ENCODE measurements at places on chromosomes 11 and 22. TPM values are rescaled to one million over a fixed set of nuclear protein-coding genes. Genes with fewer than 3 reads are reported as not detected.
A peak's percentile ranks its signal among the peaks of the same experiment; 100 is the strongest.

The OR52E1 gene
- not detected for total RNA-seq

- no peak for DNase-seq
These were observed 106.8 kb downstream of the DCDC1 start for GRCh38 chr11:31262761-31263160.

DNA sequence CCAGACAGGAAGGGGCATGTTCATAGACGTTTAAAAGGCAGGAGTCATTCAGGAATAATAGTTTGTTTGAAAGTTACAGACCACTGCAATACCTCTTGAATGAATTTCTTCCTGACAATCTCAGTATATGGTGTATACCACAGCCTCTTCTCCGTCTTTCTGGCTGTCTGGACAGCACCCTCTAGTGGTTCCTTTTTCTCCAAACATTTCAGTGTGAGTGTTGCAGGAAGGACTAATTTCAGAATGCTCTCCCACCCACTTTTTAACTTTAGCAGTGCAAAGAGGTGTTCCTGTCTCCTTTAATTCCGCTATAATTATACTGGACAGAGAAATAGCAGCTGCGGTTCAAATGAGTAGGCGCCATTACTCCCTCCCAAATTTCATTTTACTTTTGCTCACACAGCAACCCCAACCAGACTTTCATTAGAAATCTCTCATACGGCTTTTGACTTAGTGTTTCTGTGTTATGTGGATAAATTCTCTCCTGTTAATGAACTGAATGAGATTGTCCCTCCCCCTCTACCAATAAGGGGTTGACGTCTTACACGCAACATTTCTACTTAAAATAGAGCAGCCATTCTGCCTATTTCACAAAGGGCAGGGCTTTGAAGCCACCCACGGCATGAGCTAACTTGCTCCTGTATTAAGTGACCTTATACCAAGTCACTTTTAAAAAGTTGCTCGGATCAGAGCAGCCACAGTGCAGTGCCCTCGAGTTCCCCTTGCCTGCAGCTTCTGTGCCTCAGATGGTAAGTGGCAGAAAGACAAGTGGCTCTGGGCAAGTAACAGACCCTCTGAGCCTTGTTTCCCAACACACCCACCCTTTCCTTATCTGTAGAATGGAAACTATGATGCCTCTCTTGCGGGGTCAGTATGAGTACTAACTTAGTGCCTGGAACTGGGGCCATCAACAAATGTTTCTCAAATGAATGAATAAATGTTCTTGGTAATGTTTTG, 368.6 kb downstream of the OPCML start:
- peak; percentile 72 for DNase-seq

The RANGAP1 gene
- 80.2 TPM for total RNA-seq

DNA sequence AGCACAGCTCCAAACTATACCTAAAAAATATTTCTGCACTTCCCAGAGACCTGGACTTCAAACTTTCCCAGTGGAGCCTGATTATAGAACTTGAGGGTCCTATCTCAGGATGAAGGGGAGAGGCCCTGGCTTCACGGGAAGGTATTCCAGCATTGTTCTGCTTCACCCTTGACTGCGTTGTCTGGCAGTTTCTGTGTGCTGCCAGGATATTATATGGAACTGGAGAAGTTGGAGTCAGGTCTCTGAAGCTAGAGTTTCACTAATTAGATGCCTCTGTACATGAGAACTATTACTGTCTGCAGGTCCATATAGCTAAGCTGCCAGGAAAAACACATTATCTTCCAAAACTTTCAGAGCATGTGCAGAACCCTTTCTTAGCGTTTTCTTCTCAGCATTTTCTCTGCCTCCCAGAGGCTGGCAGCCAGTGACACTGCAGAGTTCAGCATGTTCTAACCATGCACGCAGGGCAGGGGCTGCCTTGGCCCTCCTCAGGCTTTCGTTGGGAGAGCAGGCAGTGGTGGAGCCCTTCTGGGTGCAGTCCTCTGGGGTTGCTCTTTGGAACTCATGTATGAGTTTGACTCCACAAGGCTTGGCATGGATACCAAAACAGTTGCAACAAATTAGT, 99.3 kb downstream of the CWC15 start:
- no peak for DNase-seq

The PGA5 gene
- not detected for total RNA-seq
